ENCODE measurements at places on chromosomes 1 and 21.

DNA sequence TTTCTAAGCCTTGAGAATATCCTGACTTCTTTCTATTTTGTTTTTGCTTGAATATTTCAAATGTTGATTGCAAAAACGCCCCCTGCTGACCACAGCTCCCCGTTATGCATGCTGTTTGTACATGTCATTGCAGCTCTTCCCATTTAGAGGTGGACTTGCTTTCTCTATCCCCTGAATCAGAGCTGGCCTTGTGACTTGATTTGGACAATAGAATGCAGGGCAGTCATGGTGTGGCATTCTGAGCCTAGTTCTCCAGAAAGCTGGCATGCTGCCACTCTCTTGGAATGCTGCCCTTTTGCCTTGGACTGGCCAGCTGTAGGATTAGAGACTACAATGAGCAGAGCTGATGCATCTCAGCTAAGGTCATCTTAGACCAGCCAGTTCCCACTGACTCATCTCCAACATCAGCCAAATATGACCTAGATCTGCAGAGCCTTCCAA is 1561.5 kb downstream of the MRPL39 start:
- DNase-seq = no peak

DNA sequence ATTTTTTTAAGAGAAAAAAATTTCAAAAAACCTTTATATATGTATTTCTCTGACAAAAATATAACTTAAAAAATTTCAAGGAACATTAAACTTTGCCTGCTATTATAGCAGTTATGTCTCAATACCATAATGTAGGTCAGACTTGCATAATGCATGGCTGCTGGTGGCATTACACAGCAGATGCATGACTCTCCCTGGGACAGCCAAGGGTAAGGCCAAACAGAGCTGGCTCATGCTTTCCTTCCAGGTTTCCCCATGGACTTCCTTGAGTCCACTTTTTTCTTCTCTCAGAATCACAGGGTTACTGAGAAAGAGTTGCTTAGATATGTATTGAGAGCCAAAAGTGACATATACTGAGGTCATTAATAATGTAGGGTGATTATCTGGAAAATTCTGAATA is 43.7 kb downstream of the RHOU start:
- DNase-seq = no peak

DNA sequence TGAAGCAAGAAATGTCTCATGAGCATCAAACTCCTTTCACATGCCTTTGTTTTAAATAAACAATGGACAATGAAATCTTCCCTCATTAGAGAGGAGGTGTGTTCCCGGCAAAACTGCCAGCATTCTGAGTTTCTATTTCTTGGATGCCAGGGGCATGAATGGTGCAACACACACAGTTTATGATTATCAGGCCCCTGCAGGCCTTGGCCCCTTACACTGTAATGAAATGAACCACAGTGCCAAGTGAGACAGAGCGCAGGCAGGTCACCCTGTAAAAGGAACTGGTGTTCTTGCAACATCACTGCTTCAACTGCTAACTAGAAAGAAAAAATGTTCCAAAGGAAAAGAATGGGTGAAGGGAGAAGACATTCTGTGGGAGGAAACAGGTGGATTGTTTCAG is 3.8 kb upstream of the PIGC start:
- DNase-seq = no peak

DNA sequence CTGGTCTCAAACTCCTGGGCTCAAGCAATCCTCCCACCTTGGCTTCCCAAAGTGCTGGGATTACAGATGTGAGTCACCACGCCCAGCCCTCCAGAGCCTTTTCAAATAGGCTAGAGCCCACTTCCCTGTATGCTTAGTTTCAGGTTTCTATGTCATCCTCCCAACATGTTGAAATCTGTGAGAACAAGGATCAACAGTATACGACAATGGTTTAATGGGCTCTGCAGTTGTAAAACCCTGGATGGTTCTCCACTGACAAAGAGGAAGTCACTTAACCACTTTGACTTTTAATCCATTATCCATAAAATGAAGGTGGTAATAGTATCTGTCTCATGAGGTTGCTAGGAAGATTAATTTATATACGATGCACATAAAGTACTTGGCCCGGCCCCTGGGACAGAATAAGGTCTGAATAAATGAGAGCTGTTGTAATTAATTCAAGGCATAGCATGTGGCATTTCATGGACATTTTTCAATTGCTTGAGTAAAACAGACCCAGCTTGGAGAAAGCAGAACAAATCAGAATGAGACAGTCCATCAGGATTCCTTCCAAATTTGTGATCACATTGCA is 113.9 kb upstream of the ZNF648 start:
- peak; percentile 92 for DNase-seq

GRCh38 chr1:168206111-168206510 is 19.7 kb upstream of the SFT2D2 start:
- DNase-seq = no peak

GRCh38 chr1:70922196-70922595 is 125.4 kb downstream of the PTGER3 start:
- no peak for DNase-seq

GRCh38 chr1:99481391-99481996 is 164.4 kb upstream of the PALMD start:
- DNase-seq = no peak

GRCh38 chr1:33387625-33388024 is 43.3 kb downstream of the PHC2 start:
- DNase-seq = no peak

DNA sequence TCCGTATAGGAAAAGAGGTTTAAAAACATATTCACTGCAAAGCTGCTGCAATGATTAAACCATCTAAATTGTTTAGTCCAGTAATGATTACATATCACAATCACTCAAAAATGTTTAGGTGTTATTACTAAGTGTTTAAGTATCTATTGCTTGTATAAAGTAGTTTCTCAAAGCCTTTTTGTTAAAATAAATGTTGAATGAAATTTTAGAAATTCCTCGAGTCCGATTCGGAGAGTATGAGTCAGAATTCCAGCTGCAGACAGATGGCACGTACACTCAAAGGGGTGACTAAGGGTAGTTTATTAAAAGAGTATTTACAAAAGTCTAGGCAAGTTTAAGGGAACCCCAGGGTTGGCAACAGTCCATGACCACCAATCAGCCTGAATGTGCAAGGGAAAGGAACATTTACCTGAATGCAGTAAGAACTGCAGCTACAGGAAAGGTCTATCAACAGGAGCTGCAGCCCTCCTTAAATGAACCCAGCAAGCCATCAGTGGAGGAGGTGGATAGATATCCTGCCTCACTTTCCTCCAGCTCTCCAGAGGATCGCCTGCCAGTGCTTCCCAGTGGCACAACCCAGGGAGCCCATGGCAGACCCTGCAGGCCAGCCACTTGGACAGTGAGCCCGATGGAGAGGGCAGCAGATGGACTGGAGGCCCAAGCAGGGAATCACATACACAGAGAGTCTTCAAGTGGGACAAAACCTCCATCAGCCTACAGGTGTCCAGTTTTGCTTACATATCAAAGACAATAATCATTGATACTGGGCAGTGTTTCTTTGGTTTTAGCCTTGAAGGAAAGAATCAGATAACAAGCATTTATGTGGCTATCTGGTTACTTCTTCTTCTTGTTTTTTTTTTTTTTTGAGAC is 92.1 kb upstream of the SLC44A3 start:
- DNase-seq = no peak

GRCh38 chr1:194295685-194296084 is 1109.3 kb upstream of the B3GALT2 start:
- DNase-seq = no peak

- no peak for DNase-seq
Observed at GRCh38 chr1:211335522-211336157, 9.0 kb downstream of the TRAF5 start.

All from NCI-H187 (cell line).